Activated T-cell treated with anti-CD3 and anti-CD28 coated beads, Interleukin-2, amount 50 U/mL, for 4 hours (primary cell): ENCODE measurements at places on chromosomes 12 and 14.

- no peak for DNase-seq
Observed at GRCh38 chr12:12008232-12008850, 62.4 kb upstream of the BCL2L14 start.

DNA sequence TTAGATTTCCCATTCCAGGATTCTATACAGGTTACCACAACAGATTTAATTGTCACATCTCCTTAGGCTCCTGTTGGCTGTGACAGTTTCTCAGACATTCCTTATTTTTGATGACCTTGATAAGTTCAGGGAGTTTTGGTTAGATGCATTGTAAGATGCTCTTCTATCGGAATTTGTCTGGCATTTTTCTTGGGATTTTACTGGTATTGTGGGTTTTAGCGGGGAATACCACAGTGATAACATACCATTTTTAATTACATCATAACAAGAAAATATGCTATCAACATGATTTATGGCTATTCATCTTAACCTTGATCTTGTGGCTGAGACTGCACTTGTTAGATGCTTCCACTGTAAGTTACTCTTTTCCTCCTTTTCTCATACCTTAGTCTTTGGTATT lies 217.5 kb upstream of the PPFIA2 start:
- DNase-seq = no peak

- DNase-seq = no peak
Observed at GRCh38 chr12:43113616-43114015, 438.4 kb downstream of the ADAMTS20 start.

GRCh38 chr12:106801167-106801708 lies 26.8 kb downstream of the RIC8B start:
- no peak for DNase-seq

- DNase-seq = no peak
Observed at GRCh38 chr12:105704787-105705186, 374.3 kb downstream of the C12orf75 start.

DNA sequence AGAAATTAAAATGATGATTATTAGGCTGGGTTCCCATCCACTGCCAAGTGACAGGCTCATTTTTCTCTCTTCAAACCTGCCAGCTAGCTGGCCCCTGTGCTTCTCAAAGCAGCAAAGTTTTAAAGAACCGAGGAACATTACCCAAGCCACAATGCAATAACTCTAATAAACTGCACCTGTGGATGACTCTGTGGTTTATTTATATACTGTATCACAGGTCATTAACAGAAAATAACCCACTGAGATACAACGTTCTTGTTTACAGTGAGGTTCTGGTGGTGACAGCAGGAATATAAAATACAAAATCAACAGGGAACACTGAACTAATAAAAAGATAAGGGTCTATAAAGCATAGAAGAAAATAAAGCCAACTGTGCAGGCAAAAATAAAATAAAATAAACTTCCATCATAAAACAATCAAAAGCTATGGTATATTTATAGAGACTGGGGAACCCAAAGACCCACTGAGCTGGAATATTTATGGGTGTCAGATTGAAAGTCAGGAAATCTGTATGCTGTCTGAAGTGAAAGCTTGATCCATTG lies 472.9 kb downstream of the NOVA1 start:
- DNase-seq = no peak

DNA sequence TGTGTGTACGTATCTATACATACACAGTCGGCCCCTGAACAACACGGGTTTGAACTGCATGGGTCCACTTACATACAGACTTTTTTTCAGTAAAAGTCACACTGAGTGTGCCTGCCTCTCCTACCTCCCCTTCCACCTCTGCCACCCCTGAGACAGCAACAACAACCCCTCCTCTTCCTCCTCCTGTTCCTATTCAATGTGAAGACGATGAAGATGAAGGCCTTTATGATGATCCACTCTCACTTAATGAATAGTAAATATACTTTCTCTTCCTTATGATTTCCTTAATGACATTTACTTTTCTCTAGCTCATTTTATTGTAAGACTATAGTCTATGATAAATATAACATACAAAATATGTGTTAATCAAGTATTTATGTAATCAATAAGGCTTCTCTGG lies 25.5 kb downstream of the TM7SF3 start:
- DNase-seq = no peak

- DNase-seq = peak; percentile 13
Observed at GRCh38 chr12:110689281-110690126, 589 bp upstream of the HVCN1 start.

DNA sequence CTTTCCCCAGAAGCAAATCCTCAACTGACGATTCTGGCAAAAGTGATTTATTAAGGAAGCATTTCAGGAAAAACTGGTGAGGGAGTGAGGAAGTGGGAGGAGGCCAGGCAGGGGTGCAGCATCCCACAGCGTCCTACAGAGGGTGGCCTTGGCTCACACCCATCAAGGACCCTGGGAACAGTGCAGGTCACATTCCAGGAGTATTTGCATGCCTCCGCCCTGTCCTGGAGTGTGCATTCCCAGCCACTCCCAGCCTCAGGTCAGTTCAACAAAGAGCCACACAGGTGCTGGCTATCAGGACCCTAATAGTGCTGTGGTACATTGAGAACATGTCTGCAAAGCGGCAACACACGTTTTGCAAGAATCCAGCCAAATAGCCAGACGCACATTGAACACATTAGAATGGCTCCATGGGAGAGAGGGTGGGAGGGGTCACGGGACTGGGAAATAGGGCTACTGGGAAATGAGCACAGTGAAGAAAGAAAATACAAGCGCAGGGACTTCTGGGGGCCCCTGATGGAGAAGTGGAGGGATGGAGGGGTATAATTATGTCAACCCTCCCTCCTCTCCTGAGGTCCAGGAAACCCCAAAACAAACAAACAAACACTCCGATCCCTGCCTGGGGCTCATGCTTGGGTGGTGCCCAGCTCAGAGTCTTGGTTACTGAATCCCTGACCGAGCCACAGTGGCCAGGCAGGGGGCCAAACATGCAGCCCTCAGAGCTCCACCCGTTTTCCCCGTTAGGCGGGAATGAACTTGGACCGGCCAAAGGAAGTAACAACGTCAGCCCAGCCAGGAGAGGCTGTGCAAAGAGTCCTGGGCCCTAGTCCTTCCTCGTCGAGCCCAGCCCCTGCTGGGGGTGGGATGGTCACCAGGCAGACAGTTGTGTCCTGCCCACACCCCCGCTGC lies 36.5 kb downstream of the CMKLR1 start:
- no peak for DNase-seq

DNA sequence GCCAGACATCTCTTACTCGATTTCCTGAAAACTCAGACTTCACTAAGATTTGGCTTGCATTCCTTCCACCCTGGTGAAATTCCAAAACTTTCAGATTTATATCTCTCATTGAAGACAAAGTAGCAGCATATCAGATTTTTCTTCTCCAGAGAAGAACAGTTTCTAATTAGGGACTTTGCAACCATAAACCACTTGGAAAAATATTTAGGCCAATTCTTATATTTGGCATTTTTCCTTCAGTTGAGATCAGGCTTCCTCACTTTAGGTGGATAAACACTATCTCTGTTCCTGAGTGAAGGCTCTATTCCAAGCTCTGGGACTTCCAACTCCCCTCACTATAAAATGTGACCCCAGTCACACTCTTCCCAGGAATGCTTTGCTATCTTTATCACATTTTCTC lies 1434.3 kb upstream of the FLRT2 start:
- no peak for DNase-seq

GRCh38 chr12:93645702-93646101 lies 31.5 kb upstream of the CRADD start:
- DNase-seq = no peak

DNA sequence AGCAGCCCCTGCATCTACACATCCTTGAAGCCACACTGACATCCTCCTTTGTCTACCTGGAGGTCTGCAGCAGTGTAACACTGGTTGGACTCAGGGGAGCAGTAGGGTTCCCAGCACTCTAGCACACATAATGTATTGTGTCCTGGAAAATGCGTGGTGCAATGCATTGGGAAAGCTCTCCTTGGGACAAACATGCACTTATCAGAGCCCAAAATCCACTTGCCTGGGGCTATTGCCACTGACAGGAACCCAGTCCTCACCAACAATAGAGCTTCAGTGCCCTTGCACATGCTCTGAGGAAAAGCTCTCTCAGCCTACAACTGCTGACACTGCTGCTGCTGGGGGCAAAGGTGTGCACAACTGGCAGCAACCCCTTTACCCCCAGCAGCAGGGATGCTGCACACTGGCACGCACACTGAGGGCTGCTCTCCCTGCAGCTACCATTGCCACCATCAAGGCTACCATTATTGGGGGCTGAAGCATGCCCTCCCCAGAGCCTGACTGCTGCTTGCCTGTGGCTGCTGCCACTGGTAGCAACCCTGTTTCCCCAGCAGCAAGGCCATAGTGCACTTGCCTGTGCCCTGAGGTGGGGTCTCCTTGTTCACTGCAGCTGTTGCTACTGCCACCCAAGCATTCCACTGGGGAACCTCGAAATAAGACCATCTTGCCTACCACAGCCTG lies 221.9 kb downstream of the SLC38A4 start:
- no peak for DNase-seq

DNA sequence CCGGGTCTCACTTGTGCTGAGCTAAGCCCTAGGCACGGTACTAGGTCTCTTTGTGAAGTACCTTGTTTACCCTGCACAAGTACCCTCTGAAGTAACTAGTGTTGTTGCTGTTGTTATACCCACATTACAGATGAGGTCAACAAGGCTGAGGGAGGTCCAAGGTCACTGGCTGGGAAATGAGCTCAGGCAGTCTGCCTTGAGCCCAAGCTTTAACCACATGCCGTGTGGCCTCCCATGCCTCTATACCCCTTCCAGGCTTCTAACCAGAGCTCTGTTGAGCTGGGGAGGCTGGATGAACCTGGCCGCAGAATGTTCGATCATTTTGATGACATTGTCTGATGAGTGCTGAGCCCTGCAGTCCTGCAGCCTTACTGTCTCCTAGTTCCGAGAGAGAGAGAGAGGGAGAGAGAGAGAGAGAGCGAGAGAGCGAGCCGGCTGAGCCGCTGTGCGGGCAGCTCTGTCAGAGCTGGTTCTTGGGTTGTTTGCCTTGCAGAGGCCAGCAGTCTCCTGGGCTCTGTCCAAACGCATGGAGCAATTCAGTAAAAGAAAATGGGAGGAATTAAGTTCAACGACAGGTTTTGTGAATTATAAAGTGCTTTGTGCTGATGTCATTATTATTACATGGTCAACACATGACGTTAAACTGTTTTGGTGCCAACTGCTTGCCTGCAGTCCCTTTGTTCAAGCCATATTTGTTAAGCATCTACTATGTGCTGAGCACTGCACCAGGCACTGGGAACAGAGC lies 13.1 kb downstream of the JDP2 start:
- DNase-seq = no peak

DNA sequence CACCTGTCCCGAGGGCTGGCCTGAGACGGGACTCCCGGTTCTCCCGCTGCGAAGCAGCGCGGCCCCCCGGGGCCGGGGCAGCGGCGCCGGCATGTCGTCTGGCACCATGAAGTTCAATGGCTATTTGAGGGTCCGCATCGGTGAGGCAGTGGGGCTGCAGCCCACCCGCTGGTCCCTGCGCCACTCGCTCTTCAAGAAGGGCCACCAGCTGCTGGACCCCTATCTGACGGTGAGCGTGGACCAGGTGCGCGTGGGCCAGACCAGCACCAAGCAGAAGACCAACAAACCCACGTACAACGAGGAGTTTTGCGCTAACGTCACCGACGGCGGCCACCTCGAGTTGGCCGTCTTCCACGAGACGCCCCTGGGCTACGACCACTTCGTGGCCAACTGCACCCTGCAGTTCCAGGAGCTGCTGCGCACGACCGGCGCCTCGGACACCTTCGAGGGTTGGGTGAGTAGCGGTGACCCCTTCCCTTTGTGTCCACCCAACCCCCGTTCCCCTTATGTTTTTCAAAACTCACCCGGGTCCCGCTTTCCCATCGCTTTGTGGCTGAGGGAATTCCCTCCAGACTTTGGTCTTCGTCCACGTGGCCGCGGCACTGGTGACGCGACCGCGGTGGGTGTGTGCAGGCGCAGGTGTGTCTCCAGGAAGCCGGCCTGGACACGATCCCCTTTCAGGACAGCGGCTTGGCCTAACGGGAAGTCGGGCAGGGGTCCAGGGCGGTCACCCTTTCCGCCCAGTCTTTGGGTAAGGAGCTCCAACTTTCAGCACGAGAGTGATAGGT lies 826 bp downstream of the PRKCH start:
- no peak for DNase-seq

DNA sequence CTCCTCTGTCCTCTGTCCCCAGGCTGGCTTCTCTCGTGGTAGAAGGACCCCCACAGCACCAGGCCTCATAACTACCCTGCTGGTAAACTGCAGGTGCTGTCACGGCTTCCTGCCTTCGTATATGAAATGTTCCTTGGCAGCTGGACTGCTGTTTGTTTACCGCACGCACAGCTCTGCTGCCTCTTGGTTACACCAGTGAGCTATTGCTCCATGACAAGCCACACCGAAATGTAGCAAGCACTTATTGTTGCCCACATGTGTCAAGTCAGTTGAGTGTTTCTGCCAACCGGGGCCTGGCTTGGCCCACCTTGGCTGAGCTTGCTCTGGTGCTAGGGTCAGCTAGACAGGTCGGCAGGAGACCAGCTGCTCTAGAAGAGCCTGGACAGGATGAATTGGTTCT lies 21.7 kb upstream of the TCL1B start:
- no peak for DNase-seq

DNA sequence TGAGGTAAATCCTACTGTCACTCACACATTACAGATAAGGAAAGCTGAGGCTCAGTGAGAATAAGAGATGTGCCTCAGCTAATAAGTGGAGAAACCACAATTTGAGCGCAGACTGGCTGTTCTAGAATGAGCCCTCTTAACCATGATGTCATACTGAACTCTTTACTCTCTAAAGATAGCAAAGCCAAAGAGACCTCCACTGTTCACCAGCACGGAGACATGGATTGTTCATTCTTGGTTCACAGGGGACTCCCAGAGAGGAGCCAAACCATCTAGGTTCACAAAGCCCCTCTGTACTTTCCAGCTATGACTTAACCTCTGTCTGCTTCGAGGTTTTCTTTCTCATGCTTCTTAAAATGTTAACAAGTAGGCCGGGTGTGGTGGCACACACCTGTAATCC lies 32.7 kb upstream of the YARS2 start:
- no peak for DNase-seq

DNA sequence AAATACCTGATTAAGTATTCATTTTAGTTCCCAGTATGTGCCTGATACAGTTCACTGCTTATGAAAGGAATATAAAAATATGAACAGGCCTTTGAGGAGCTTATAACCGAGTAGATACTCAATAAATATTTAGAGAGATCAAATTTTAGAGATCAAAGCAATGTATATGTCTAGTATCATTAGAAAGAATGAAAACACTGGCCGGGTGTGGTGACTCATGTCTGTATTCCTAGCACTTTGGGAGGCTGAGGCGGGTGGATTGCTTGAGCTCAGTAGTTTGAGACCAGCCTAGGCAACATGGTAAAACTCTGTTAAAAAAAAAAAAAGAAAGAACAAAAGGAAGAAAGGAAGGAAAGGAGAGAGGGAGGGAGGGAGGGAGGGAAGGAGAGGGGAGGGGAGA lies 113.2 kb upstream of the EEA1 start:
- no peak for DNase-seq

GRCh38 chr14:54023027-54023426 lies 66.4 kb upstream of the BMP4 start:
- no peak for DNase-seq

GRCh38 chr12:14156606-14157005 lies 175.2 kb upstream of the GRIN2B start:
- no peak for DNase-seq
